ENCODE measurements at places on chromosomes 12 and 14. TPM values are rescaled to one million over a fixed set of nuclear protein-coding genes. Genes with fewer than 3 reads are reported as not detected.

SLC17A8 gene
- total RNA-seq = not detected

DNA sequence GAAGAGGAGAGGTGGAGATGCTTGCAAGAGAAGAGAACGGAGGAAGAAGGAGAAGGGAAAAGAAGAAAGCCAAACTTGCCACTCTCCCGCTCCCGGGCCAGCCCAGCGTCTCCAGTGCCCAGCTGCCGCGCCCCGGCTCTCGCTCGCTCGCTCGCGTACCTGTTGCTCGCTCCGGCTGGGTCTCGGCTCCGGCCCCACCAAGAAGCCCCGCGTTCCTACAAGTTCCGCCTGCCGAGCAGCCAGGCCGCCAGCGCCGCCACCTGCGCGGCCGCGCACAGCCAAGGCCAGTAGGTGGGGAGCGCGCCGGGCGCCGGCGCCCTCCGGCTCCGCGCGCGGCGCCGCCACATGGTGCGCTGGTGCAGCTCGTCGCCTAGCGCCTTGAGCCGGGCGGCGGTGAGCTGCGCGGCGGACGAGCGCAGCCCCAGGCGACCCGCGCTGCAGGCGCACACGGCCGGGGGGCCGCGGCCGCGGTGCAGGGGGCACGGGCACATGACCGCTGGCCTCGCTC, 370 bp downstream of the HRK start:
- no peak for DNase-seq
- peaks cover 30% of the 10 kb centered on the region for H3K27me3 ChIP-seq
- H3K4me1 ChIP-seq = peaks cover 18% of the 10 kb centered on the region
- H3K36me3 ChIP-seq = no peaks in the 10 kb centered on the region
- peak overlapping the region; percentile 59 for H3K4me3 ChIP-seq

DNA sequence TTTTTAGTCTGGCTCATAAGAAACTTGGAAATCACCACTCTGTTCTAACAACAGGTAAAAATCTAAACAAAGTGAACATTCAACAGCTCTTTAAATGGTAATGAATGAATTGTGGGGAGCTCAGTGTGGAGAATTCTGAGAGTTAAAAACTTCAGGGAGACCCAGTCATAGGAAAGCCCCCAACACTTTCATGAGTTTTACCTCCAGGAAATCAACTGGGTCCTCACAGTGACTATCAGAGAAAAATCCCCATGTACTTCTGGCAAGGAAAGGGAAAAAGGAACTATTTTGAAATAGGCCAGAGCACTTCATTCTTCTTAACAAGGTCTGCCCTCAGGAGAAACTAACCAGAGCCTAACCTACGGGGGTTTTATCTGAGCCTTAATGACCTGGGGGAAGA, 134.7 kb downstream of the CMAS start:
- no peak overlapping the region for H3K4me3 ChIP-seq
- no peaks in the 10 kb centered on the region for H3K4me1 ChIP-seq
- no peaks in the 10 kb centered on the region for H3K36me3 ChIP-seq
- no peaks in the 10 kb centered on the region for H3K27me3 ChIP-seq

HHIPL1 gene
- total RNA-seq = 2.1 TPM

GRCh38 chr14:104253223-104253822, 114.9 kb downstream of the KIF26A start:
- no peak overlapping the region for H3K4me3 ChIP-seq
- H3K4me1 ChIP-seq = no peaks in the 10 kb centered on the region
- H3K36me3 ChIP-seq = no peaks in the 10 kb centered on the region
- H3K27me3 ChIP-seq = no peaks in the 10 kb centered on the region

DNA sequence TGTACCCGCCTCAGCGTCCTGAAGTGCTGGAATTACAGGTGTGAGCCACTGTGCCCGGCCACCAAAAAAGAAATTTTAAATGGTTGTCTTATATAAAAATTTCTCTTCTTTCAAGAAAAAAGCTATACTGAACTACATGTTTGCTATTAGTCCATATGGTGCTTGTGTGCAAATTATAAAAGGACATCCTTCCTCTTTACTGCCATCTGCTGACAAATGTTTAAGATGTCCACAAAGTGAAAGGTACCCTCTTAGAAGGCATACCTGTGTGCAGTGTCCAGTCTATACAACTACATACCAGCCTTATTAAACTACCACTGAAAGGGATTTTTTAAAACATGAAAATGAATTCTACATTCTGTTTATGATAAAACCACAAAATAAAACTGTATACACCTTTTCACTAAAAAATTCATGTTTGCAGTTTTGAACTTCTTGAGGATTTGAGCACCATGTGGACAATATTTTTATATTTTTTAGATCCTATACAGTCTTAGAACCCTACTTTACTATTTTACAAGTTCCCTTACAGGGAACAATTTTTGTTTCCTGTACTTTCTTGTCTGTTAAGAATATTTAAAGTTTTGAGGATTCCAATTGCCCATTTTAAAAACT, 32.8 kb upstream of the TOMM20L start:
- DNase-seq = peak; percentile 20
- H3K4me3 ChIP-seq = no peak overlapping the region
- H3K36me3 ChIP-seq = peaks cover 20% of the 10 kb centered on the region
- no peak overlapping the region for H3K27ac ChIP-seq

AICDA gene
- not detected for total RNA-seq

GRCh38 chr12:124764451-124764850, 99.2 kb downstream of the SCARB1 start:
- DNase-seq = no peak
- peaks cover 36% of the 10 kb centered on the region for H3K4me1 ChIP-seq
- no peaks in the 10 kb centered on the region for H3K36me3 ChIP-seq
- H3K27ac ChIP-seq = peak overlapping the region; percentile 62
- H3K4me3 ChIP-seq = no peak overlapping the region

CD163 gene
- total RNA-seq = 0.64 TPM

- DNase-seq = no peak
- H3K4me1 ChIP-seq = no peaks in the 10 kb centered on the region
- no peak overlapping the region for H3K4me3 ChIP-seq
- H3K27ac ChIP-seq = no peak overlapping the region
- no peaks in the 10 kb centered on the region for H3K36me3 ChIP-seq
Measured at GRCh38 chr12:14442221-14442881, 76.9 kb downstream of the ATF7IP start.

GRCh38 chr12:18998343-18999261, 130.9 kb upstream of the PLEKHA5 start:
- no peaks in the 10 kb centered on the region for H3K27me3 ChIP-seq
- no peak for DNase-seq
- H3K27ac ChIP-seq = no peak overlapping the region
- no peak overlapping the region for H3K4me3 ChIP-seq
- H3K4me1 ChIP-seq = no peaks in the 10 kb centered on the region

GRCh38 chr14:21415329-21415728, 31.5 kb upstream of the SUPT16H start:
- DNase-seq = no peak
- H3K27me3 ChIP-seq = no peaks in the 10 kb centered on the region
- H3K36me3 ChIP-seq = peaks cover 32% of the 10 kb centered on the region
- H3K4me3 ChIP-seq = no peak overlapping the region
- H3K27ac ChIP-seq = no peak overlapping the region

DNA sequence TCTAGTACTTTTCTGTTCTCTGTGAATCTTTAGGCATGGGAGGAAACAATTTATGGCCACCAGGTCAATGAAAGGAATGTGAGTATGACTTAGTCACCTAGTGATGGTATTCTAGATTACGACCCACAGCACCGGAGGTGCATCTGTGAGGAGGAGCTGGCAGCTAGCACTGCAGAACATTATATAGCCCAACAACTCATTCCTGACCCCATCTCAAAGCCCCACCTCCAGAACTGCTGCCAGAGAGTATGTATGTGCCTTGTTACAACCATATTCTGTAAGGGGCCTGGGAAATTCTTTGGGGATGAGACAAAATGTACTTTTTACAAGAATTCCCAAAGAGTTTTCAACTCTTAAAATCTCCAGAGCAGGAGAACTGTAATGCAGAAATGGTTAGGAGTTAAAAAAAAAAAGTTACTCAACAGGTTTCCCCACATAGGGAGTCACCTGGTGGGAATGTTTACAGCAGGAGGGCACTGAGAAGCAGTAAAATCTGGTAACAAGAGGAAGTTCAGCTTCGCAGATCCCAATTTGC, 34.9 kb upstream of the CERS5 start:
- no peak overlapping the region for H3K4me3 ChIP-seq
- no peak for DNase-seq
- H3K36me3 ChIP-seq = no peaks in the 10 kb centered on the region
- peaks cover 33% of the 10 kb centered on the region for H3K4me1 ChIP-seq
- H3K27me3 ChIP-seq = no peaks in the 10 kb centered on the region

C12orf60 gene
- total RNA-seq = 0.54 TPM

- peak within 1 kb of the TSS; percentile 36 for H3K4me3 ChIP-seq
- H3K27ac ChIP-seq = no peak within 1 kb of the TSS
- no peak for DNase-seq
- H3K4me1 ChIP-seq = no peaks in the 10 kb centered on the region
Measured at GRCh38 chr14:69484444-69485314, at the start of gene PLEKHD1. PLEKHD1 (plus strand) TSS chr14:69484728; CDS start chr14:69484966, 238 bp downstream.

DNA sequence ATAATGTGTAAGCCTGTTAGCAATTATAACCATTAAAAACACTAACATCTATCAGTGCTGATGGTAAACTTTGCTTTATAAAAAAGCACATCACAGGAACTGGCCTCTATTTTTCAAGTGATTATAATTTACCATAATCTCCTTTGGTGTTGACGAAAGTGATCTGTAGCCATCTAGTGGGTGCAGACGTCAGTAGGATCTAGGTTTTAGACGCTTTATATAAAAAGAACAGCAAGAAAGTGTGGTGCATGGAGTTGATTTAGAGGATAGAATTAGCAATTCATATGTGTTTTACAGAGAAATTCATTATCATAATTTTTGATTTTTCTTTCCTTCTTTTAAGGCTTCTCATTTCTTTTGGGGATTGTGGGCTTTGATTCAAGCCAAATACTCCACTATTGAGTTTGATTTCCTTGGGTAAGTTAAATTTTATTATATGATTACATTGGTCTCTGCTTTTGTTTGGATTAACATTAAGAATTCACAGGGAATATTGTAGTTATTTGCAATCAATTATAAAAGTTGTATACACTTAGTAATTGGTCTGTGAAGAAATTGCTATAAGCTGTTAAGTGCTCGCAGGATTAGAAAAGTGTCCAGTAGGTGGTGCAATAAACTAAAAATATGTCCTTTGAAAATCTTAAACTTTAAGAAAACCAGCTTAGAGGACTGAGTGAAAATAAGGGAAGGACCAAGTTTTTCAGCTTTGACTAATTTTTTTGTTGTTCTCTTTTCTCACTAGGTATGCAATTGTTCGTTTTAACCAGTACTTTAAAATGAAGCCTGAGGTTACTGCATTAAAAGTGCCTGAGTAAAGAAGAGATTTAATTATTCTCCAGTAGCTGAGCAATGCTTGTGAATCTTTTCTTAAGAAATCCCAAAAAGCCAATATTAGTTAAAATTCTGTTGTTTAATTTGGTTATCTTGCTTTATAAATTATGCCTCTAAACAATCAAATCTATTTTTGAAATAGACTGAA, 59.5 kb downstream of the ETNK1 start:
- H3K4me1 ChIP-seq = no peaks in the 10 kb centered on the region
- DNase-seq = no peak
- H3K27me3 ChIP-seq = no peaks in the 10 kb centered on the region
- no peak overlapping the region for H3K4me3 ChIP-seq
- H3K27ac ChIP-seq = no peak overlapping the region

EML5 gene
- 0.10 TPM for total RNA-seq

GRCh38 chr14:76953311-76953945, 75.1 kb downstream of the IRF2BPL start:
- no peak for DNase-seq
- H3K36me3 ChIP-seq = no peaks in the 10 kb centered on the region
- H3K27me3 ChIP-seq = no peaks in the 10 kb centered on the region
- peak overlapping the region; percentile 12 for H3K4me3 ChIP-seq

DNA sequence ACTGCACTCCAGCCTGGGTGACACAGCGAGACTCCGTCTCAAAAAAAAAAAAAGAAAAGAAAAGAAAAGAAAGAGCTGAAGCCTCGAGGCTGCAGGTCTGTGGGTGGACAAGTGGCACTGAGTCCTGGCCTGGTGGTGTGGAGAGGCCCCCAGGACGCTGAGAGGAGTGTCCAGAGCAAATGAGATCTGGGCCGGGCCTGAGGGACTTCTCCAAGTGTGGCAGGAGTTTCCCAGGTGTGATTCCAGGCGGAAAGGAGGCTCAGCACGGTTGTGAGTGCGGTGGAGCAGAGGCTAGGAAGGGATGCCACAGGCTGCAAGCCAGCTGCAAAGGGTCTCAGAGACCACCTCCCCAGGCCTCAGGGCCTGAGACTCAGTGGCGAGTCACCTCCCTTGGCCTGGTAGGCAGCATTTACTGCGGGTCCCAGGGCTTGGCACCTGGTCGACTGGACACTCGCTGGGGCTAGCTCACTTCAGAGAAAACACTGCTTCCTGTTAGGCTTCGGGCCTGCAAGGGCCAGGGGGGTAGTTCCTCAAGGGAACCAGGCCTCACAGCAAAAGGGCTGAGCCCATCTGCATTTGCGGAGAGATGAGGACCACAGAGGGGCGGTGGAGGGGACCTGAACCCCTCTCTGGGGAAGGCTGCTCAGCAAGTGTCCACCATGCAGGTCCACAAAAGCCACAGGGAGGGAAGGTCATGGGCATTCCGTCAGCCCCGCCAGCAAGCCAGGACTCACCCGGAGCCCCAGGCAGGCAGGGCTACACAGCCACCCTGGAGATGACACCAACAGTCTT, 11.7 kb downstream of the TTC7B start:
- H3K36me3 ChIP-seq = no peaks in the 10 kb centered on the region
- no peak for DNase-seq
- no peaks in the 10 kb centered on the region for H3K4me1 ChIP-seq
- H3K27ac ChIP-seq = no peak overlapping the region

ACOT4 gene
- total RNA-seq = 2.7 TPM

GRCh38 chr14:102625564-102626296, 33.3 kb downstream of the RCOR1 start:
- peaks cover 19% of the 10 kb centered on the region for H3K4me1 ChIP-seq
- H3K27me3 ChIP-seq = no peaks in the 10 kb centered on the region
- no peaks in the 10 kb centered on the region for H3K36me3 ChIP-seq
- H3K4me3 ChIP-seq = no peak overlapping the region
- no peak for DNase-seq

- H3K27ac ChIP-seq = no peak overlapping the region
- H3K36me3 ChIP-seq = peaks cover 3% of the 10 kb centered on the region
- H3K4me1 ChIP-seq = peaks cover 12% of the 10 kb centered on the region
- no peaks in the 10 kb centered on the region for H3K27me3 ChIP-seq
Measured at GRCh38 chr12:49566361-49566760, 1.6 kb downstream of the MCRS1 start.

GRCh38 chr12:16130343-16130742, 147.1 kb downstream of the SLC15A5 start:
- H3K4me3 ChIP-seq = no peak overlapping the region
- no peak overlapping the region for H3K27ac ChIP-seq
- no peaks in the 10 kb centered on the region for H3K27me3 ChIP-seq
- no peak for DNase-seq
- no peaks in the 10 kb centered on the region for H3K36me3 ChIP-seq
- no peaks in the 10 kb centered on the region for H3K4me1 ChIP-seq

LRIG3 gene
- 12.1 TPM for total RNA-seq

GRCh38 chr12:19287302-19287701, 152.0 kb upstream of the AEBP2 start:
- no peak overlapping the region for H3K27ac ChIP-seq
- no peaks in the 10 kb centered on the region for H3K36me3 ChIP-seq
- DNase-seq = no peak
- H3K4me3 ChIP-seq = no peak overlapping the region
- no peaks in the 10 kb centered on the region for H3K27me3 ChIP-seq
- H3K4me1 ChIP-seq = peaks cover 4% of the 10 kb centered on the region

PAPOLA gene
- total RNA-seq = 125 TPM

Data from Panc1 (cell line).